ENCODE measurements at places on chromosomes 5 and 9.
A peak's percentile ranks its signal among the peaks of the same experiment; 100 is the strongest.

GRCh38 chr9:110541950-110542349 lies 37.6 kb downstream of the SVEP1 start:
- DNase-seq: peak; percentile 52

GRCh38 chr9:132647355-132647754 lies 22.4 kb downstream of the DDX31 start:
- peak; percentile 99 for DNase-seq

- no peak for DNase-seq
Measured at GRCh38 chr5:132024789-132025402, 13.4 kb upstream of the ACSL6 start.

GRCh38 chr5:72556351-72557166 lies 49.3 kb upstream of the ZNF366 start:
- DNase-seq: peak; percentile 68

DNA sequence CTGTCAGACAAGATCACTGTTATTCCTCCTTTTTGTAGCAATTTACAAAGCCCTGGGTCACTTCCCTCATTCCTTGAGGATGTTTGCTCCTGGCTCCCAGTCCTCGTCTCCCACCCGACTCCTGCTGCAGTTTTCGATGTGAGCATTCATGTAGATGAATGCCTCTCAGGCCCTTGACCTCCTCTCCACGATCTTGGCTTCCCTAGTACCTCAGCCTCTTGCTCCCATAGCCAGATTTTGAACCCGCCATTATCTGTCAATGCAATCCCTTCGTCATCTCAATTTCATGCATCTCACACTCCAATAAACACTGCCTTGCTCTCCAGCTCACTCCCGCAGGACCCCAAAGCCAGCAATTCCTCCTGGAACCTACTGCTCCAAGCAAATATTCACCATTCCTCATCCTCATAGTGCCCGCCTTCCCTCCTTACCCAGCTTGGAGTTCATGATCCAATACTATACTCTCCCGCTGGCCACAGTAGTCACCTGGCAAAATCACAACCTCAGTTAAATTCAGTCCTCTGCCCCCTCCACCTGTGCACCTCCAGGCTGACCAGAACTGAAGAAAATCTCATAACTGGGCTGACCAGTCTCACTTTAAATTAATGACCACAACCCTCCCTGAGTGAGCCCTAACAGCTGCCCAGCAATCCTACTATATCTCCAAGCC lies 35.1 kb upstream of the JADE2 start:
- no peak for DNase-seq

- DNase-seq: no peak
Measured at GRCh38 chr9:133604214-133604613, 5.0 kb downstream of the FAM163B start.

GRCh38 chr5:121630402-121630801 lies 221.3 kb upstream of the FTMT start:
- peak; percentile 7 for DNase-seq

- peak; percentile 11 for DNase-seq
Measured at GRCh38 chr5:72662305-72662704, 154.2 kb upstream of the TNPO1 start.

GRCh38 chr5:43304525-43304924 lies 8.7 kb downstream of the HMGCS1 start:
- DNase-seq: peak; percentile 73

GRCh38 chr9:36318212-36318802 lies 60.1 kb upstream of the GNE start:
- no peak for DNase-seq

DNA sequence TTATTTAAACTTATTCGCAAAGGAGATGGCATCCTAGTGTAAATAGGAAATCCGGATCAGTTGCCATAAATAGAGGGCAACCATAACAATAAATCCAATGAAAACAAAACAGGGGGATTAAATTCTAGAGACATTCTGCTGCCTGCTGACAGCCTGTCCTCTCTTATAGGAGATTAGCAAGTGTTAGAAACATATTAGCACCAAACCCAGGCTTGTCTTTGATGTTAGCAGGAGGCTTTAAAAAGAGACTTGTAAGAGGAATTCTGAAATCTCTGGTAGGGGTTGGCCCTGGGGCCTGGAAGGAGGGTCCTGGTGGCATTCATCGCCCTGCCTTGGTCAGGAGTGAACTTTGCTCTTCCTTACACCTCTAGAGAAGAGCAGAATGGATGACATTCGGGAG lies 21.6 kb downstream of the NDST1 start:
- DNase-seq: no peak

DNA sequence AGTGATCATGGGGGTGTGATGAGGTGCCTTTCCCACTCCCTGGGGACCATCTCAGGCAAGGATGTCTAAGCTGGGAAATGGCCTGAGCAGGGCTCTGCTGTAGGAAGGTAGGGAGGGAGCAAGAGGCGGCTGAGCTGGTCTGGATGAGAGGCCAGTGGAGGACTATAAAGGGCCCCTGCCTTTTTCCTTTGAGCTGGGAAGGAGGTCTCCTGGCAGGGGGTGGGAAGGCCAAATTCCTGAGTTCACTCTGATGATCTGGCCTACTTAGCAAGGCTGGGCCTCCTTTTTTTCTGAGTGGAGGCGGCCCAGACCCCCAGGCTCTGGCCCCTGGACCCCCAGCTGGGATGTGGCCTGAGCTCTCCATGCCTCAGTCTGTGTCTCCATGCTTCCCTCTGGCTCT lies 14.3 kb upstream of the PITX1 start:
- DNase-seq: no peak

- no peak for DNase-seq
Measured at GRCh38 chr5:147751156-147751830, 31.2 kb downstream of the JAKMIP2 start.

DNA sequence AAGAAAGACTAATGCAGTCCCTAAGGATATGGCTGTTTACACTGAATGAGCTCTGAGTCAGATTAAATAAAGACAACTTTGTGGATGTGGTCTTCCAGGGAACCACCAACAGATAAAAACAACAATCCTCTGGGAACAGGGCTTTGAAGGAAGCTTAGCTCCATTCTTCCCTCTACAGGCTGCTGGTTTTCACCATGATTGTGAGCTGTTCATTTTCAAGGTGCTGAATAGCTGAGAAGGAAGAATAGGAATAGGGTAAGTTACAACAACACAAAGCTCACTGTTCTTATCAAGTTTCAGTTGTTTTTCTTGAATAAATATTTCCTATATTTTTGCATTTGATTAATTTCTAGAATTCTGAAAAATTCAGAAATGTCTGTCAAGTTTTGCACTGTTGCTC lies 25.9 kb upstream of the PTAR1 start:
- peak; percentile 32 for DNase-seq

GRCh38 chr5:80399526-80400239 lies 8.2 kb upstream of the ZFYVE16 start:
- DNase-seq: peak; percentile 69

GRCh38 chr5:137624786-137625349 lies 111.0 kb downstream of the KLHL3 start:
- no peak for DNase-seq

GRCh38 chr5:178305801-178306200 lies 73.2 kb upstream of the PHYKPL start:
- no peak for DNase-seq

DNA sequence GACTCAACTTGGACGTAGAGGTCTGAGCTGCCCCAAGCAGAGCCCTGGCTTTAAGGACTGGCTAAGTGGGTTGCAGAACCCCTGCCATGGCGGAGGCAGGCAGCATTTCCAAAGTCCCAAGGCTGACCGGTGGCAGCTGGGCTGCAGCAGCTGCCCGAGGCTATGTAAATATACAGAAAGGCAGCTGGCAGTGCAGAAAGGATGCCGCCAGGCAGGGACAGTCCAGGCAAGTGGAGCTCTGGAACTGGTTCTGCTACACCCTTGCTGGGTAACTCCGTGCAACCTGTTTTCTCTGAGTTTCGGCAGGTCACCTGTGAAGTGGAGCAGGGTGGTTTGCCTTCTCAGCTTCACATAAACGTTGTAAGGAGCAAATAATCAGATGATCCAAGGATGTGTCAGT lies 46.0 kb downstream of the SHB start:
- DNase-seq: no peak

GRCh38 chr5:159051421-159052282 lies 48.1 kb downstream of the EBF1 start:
- DNase-seq: peak; percentile 16

- DNase-seq: no peak
Measured at GRCh38 chr9:135278586-135278985, 191.1 kb downstream of the OLFM1 start.

- peak; percentile 31 for DNase-seq
Measured at GRCh38 chr9:2291980-2292704, 277.0 kb downstream of the SMARCA2 start.

DNA sequence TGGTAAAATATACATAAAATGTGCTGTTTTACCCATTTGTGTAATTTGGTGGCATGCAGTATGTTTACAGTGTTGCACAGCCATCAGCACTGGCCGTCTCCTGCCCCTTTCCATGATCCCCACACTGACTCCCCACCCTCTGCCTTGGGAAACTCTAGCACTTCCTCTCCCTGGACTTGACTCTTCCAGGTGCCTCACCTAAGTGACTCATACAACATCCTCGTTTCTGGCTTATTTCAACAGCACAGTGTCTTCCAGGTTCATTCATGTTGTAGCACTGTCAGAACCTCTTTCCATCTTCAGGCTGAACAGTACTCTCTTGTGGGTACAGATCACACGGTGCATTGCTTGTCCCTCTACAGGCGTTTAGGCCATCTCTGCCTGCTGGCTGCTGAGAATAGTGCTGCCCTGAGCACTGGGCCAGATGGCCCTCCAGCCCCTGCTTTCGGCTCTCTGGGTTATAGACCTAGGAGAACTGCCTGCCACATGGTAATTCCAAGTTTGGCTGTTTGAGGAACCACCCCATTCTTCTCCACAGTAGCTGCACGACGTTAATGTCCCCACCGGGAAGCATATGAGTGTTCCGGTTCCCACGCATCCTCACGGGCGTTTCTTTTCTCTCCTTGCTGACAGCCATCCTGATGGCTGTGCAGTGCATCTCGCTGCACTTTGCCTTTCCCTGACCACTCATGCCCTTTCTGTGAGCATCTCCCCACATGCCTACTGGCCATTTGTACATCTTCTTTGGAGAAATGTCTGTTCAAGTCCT lies 211.8 kb downstream of the FANCC start:
- DNase-seq: no peak

GRCh38 chr5:125199968-125200865 lies 453.8 kb upstream of the ZNF608 start:
- no peak for DNase-seq

DNA sequence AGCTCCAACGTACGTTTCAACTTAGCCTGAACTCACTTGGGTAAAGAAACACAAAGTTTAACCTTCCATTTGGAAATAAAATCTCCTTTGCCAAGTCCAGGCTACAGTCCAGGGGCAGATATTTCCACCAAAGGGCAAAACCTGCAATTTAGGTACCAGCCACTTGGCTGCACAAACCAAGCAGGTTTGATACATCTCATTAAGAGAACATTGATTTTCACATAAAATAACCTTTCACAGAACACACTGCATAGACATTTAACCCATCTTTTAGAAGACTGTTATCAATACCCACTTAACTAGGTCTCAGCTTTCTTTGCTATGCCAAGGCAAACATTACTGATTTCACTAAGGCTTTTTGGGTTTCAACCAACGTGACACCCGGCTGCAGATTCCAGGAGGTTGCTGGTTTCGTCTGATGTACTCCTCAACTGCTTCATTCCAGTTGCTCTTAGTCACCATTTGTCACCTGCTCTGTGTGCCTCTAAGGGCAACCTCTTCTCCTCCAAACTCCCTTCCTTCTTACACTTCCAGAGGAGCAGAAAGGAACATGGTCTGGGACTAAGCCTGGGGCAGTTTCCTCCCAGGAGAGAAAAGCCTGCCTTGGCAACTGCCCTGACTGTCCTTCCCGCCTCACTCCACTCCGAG lies 67.1 kb downstream of the EPB41L4B start:
- DNase-seq: peak; percentile 80

DNA sequence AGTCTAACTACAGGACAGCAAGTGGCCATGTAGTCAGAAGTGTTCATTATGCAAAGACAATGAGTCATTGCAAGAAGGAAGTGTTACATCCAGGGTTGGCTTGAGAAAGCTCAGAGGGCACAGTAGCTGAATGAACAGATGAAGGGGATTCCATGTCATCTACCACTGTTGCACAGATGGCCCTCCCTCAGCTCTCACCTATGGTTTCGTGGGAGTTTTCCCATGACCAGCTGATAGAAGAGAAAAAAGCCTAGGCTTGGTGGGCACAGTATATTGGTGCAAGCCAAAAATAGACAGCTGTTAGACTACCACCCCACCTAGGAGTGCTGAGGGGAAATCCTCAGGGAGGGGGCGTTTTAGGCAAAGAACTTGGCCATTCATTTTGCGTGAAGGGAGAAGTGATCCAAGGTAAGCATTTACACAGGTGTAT lies 217.0 kb downstream of the DMRT2 start:
- no peak for DNase-seq

- peak; percentile 83 for DNase-seq
Measured at GRCh38 chr5:4576161-4576748, 563.9 kb upstream of the ADAMTS16 start.

DNA sequence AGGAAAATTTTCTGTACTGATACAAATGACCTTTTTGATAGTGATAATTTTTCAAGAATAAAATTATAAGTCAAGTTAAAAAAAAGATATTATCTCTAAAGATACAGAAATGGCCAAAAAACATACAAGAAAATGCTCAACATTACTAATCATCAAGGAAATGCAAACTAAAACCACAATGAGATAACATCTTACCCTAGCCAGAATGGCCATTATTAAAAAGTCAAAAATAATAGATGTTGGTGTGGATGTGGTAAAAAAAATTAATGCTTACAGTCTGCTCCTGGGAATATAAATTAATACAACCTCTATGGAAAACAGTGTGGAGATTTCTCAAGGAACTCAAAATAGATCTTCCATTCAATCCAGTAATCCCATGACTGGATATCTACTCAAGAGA lies 22.9 kb upstream of the PTGER4 start:
- no peak for DNase-seq

DNA sequence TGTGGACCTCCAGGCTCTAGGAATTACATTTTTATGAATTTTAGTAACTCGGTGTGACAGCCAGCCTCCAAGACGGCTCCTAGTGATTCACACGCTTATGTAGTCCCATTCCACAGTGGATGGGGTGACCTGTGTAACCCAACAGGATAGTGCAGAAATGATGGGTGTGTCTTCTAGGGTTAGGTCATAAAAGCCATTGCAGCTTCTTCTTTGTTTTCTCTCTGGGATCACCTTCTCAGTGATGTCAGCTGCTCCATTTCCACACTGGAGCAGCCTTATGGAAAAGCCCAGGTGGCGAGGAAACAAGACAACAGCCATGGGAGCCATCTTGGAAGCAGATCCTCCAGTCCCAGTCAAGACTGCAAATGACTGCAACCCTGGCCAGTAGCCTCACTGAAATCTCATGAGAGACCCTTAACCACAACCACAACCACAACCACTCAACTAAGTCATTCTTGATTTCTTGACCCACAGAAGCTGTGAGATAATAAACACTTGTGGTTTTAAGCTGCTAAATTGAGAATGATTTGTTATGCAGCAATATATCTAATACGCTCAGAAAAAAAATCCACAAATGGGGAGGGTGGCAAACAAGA lies 5.1 kb upstream of the GNPDA1 start:
- DNase-seq: peak; percentile 83

- no peak for DNase-seq
Measured at GRCh38 chr9:135550344-135550918, 4.5 kb downstream of the OBP2A start.

GRCh38 chr5:19605846-19606407 lies 382.1 kb downstream of the CDH18 start:
- no peak for DNase-seq

- DNase-seq: no peak
Measured at GRCh38 chr5:146902471-146902870, 23.9 kb upstream of the PPP2R2B start.
